ENCODE measurements at places on chromosomes 3 and 15.

GRCh38 chr15:73051807-73052652, at the start of gene NEO1:
Gene NEO1, plus strand, starts transcription at chr15:73052463. Its CDS starts 213 bp downstream, at chr15:73052676.
- DNase-seq = peak; percentile 90

GRCh38 chr3:170622369-170623159, 36.7 kb upstream of the SLC7A14 start:
- DNase-seq = no peak

- DNase-seq = no peak
Measured at GRCh38 chr3:40078590-40078989, 230.9 kb upstream of the EIF1B start.

GRCh38 chr15:89052474-89052873, 35.8 kb upstream of the ABHD2 start:
- DNase-seq = no peak

DNA sequence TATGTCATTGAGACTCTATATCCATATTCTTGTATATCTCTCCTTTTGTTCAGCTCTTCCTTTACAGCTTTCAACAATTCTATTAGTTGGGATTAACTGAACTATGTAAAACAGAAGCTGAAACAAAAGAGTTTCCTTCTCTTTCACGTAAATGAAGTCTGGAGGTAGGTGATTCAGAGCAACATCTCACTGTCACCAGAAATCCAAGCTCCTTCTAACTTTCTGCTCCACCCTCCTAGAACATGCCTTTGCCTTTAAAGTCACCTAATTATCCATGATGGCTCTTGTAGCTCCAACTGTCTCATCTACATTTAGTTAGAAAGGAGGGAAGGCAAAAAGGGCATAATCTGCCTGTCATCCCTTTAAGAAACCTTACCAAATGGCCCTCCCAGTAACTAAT, 458.2 kb upstream of the MDFIC2 start:
- no peak for DNase-seq

DNA sequence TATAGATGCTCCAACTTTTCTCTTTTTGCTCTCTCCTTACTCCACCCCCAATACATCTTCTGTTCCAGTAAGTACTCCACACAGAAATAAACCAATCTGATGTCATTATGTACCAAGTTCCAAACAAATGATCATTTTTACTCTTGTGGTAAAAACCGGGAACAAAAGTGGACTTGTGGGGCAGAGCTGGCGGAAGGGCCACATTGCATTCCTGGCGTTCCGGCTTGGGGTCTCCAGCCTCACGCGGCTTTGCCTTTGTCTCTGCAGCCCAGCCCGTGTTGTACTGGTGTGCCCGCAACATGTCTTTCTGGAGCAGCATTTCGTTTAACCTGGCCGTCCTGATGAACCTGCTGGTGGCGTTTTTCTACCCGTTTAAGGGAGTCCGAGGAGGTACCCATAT, 184.4 kb upstream of the BHLHE40 start:
- no peak for DNase-seq

DNA sequence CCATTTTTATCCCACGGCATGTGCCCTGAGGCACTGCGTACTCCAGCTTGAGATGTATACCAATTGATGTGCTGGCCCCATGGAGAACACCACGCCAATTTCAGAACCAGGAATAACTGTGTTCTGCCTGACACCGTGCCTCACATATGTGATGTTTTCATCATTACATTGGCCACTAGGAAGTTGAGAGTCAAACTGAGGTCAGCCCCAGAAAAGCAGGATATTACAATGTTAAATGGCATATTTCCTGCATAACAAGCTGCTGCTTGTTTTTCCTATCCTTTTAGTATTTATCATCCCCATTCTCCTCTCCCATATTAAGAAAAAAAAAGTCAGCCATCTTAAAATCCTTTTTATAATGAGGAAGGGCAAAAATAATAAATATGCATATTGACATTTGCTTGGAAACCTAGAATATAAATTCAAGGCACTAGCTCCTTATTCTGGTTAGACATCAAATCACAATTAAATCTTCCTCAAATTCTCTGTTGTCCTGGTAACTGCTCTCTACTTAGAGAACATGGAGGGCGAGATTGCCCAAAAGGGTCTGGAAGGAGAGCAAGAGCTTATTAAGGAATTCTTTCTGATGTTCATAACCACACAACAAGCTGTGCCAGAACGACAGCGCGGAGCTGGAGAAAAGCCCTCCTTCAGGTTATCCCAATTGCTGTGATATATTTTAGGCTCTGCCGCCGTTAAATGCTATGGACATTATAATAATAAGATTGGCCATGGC, 112.6 kb downstream of the UACA start:
- DNase-seq = no peak

DNA sequence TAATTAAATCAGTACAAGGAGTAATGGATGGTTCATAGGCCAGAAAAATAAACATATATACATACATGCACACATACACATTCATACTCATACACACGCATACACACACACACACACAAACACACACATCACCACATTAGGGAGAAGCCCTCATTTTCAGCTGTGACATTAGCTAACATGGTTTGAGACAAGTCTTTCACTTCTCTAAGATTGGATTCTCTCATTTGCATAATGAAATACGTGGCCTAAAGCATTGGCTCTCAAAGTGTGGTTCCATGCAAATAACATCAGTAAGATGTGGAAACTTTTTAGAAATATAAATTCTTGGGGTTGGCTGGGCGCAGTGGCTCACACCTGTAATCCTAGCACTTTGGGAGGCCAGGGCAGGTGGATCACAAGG, 452.6 kb downstream of the TAFA4 start:
- DNase-seq = no peak

- no peak for DNase-seq
Measured at GRCh38 chr3:194756791-194757325, 71.2 kb downstream of the FAM43A start.

- DNase-seq = no peak
Measured at GRCh38 chr3:184765047-184765729, 46.8 kb upstream of the VPS8 start.

- DNase-seq = no peak
Measured at GRCh38 chr3:58004973-58005372, 3.2 kb upstream of the FLNB start.

DNA sequence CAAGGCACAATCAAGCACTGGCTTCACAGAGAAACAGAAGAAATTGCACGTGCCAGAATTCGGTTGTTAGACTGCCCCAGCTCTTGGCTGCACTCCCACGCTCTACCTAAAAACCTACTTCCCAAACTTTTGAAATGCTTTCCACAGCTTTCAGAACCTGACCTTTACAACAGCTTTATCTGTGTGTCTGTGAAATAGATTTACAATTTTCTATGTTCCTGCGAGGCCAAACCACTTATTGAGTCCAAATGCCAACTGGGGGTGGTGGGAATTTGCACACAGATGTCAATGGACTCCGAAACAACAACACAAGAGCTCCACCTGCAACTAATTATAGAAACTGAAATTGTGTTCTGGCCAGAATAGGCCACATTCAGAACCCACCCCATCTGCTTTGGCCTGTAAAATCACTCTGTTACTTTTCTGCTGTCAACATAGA, 44.6 kb downstream of the ERC2 start:
- no peak for DNase-seq

DNA sequence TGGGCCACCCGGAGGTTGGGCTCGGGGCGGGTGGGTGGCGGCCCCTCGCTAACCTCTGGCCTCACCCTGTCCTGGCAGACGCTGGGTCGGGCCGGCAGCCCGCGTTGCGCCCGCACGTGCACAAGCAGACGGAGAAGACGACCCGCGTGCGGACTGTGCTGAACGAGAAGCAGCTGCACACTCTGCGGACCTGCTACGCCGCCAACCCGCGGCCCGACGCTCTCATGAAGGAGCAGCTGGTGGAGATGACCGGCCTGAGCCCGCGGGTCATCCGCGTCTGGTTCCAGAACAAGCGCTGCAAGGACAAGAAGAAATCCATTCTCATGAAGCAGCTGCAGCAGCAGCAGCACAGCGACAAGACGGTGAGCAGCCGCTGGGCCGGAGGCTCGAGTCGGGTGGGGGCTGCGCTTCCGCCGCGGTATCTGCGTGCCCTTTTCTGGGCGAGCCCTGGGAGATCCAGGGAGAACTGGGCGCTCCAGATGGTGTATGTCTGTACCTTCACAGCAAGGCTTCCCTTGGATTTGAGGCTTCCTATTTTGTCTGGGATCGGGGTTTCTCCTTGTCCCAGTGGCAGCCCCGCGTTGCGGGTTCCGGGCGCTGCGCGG, 3.7 kb downstream of the ISL2 start:
- DNase-seq = peak; percentile 22

- DNase-seq = no peak
Measured at GRCh38 chr3:89947337-89947954, 840.0 kb downstream of the EPHA3 start.

GRCh38 chr3:167246252-167246651, 133.8 kb downstream of the ZBBX start:
- no peak for DNase-seq

- DNase-seq = no peak
Measured at GRCh38 chr3:155944081-155944480, 73.6 kb downstream of the GMPS start.

- no peak for DNase-seq
Measured at GRCh38 chr3:180870008-180870699, 42.3 kb upstream of the FXR1 start.

DNA sequence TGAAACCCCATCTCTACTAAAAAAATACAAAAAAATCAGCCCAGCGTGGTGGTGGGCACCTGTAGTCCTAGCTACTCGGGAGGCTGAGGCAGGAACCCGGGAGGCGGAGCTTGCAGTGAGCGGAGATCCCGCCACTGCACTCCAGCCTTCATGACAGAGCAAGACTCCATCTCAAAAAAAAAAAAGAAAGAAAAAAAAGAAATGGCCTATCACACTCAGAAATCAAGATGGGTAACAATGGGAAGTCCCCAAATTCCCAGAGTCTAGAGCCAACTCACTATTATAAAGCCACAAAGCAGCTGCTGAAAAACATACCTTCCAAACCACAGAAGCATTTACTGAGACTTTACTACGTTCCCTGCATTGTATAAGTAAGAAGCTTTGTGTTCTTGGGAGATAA, 7.5 kb downstream of the HDGFL3 start:
- DNase-seq = peak; percentile 5

- DNase-seq = no peak
Measured at GRCh38 chr3:173066044-173067004, 74.7 kb downstream of the SPATA16 start.

- no peak for DNase-seq
Measured at GRCh38 chr15:64693134-64693533, 82.3 kb downstream of the RBPMS2 start.

DNA sequence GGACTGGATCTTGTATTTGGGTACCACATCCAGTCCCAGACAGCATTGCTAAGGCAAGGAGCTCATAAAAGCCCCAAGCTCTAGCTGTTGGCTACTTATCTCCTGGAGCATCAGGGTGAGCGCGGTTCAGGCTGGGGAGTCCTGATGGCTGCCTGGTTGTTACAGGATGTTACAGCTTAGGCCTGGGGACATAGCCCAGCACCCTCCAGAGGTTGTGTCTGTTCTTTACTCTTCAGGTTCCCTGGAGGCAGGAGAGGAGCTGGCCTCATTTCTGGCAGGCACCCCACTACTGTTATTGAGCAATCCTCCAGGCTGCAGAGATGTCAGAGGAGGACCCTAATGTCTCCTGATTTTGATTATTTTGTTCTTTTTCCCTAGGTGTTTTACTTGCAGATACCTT, 26.6 kb downstream of the APBA2 start:
- DNase-seq = no peak

Measured in CD4-positive, alpha-beta T cell treated with Interleukin-12 subunit alpha and Interleukin-12 subunit beta, for 1 hour (primary cell).